ENCODE measurements at places on chromosomes 16 and 17.

- H3K4me1 ChIP-seq, result peaks cover 40% of the 10 kb centered on the region
- H3K27me3 ChIP-seq, result no peaks in the 10 kb centered on the region
- H3K4me3 ChIP-seq, result peak overlapping the region; percentile 81
- peak; percentile 24 for DNase-seq
- H3K27ac ChIP-seq, result no peak overlapping the region
These were observed 2.1 kb downstream of the PRKCA start for GRCh38 chr17:66304304-66305174.

GRCh38 chr17:1095090-1095852 lies 84.5 kb downstream of the ABR start:
- H3K4me1 ChIP-seq, result no peaks in the 10 kb centered on the region
- H3K4me3 ChIP-seq, result no peak overlapping the region
- H3K27me3 ChIP-seq, result no peaks in the 10 kb centered on the region
- H3K27ac ChIP-seq, result no peak overlapping the region
- no peak for DNase-seq
- no peaks in the 10 kb centered on the region for H3K36me3 ChIP-seq

DNA sequence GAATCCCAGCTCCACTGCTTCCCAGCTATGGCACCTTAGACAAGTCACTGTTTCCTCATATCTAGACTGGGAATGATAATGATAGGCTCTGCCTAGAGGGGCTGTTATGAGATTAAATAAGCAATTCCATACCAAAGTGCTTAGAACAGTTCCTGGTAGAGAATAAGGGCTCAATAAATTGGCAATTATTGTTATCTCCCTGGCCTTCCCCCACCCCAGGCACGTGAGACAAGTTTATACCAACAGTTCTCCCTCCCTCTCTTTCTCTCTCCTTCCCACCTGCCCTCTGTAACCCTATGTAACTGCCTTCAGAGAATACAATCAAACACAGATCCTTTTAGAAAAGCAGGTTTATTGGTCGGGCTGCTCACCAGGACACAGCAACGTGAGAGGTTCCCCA lies 13.9 kb upstream of the STAT3 start:
- DNase-seq, result no peak
- H3K27ac ChIP-seq, result peak overlapping the region; percentile 77
- H3K4me3 ChIP-seq, result no peak overlapping the region
- peaks cover 55% of the 10 kb centered on the region for H3K4me1 ChIP-seq

GRCh38 chr16:72083778-72084404 lies 9.5 kb downstream of the TXNL4B start:
- H3K4me3 ChIP-seq, result no peak overlapping the region
- no peak for DNase-seq
- no peaks in the 10 kb centered on the region for H3K27me3 ChIP-seq
- no peaks in the 10 kb centered on the region for H3K4me1 ChIP-seq
- H3K36me3 ChIP-seq, result peaks cover 27% of the 10 kb centered on the region

DNA sequence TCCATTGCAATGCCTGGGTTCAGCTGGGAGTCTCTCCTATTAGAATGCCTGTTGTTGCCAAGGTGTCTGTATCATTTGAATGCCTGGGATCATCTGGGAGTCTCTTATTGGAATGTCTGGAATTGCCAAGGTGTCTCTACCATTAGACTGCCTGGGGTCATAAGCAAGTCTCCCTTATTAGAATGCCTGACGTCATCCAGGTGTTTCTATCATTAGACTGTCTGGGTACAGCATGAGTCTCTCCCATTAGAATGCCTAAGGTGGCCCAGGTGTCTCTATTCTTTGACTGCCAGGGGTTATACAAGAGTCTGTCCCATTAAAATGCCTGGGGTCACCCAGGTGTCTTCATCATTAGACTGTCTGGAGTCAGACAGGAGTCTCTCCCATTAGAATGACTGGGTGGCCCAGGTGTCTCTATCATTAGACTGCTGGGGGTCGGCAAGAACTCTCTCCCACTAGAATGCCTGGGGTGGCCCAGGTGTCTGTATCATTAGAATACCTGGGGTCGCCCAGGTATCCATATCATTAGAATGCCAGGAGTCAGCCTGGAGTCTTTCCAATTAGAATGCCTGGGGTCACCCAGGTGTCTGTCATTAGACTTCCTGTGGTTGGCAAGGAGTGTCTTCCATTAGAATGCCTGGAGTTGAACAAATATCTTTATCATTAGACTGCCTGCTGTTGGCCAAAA lies 2274.0 kb downstream of the TP53TG3F start:
- no peak for DNase-seq
- H3K4me1 ChIP-seq, result no peaks in the 10 kb centered on the region
- no peak overlapping the region for H3K4me3 ChIP-seq

- no peak overlapping the region for H3K4me3 ChIP-seq
- H3K36me3 ChIP-seq, result no peaks in the 10 kb centered on the region
- H3K27ac ChIP-seq, result no peak overlapping the region
- no peaks in the 10 kb centered on the region for H3K4me1 ChIP-seq
These were observed 30.3 kb downstream of the MMD start for GRCh38 chr17:55391244-55391757.

DNA sequence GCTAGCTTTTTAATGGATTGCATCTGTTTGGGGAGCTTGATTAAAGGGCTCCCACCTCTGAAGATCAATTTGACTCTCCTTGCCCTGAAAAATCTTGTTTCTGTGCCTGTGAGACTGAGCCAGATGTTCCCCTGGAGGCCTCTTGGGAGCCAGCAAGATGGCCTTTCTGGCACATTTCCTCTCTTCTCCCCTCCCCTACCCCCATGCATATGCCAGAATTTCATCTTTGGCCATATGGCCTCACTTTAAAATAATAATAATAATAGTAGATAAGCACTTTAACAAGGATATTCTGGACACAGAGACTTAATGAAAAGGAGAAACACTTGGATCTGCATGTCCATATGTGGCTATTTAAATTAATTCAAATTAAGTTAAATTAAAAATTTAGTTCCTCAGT lies 144.1 kb upstream of the CES5A start:
- no peaks in the 10 kb centered on the region for H3K36me3 ChIP-seq
- no peak overlapping the region for H3K27ac ChIP-seq
- no peak for DNase-seq

GRCh38 chr17:57135789-57136291 lies 50.8 kb downstream of the AKAP1 start:
- no peaks in the 10 kb centered on the region for H3K27me3 ChIP-seq
- no peak for DNase-seq
- no peak overlapping the region for H3K4me3 ChIP-seq

GRCh38 chr17:29133121-29133713 lies 47.0 kb downstream of the MYO18A start:
- H3K36me3 ChIP-seq, result no peaks in the 10 kb centered on the region
- no peaks in the 10 kb centered on the region for H3K27me3 ChIP-seq
- H3K4me1 ChIP-seq, result peaks cover 52% of the 10 kb centered on the region
- peak overlapping the region; percentile 97 for H3K27ac ChIP-seq
- H3K4me3 ChIP-seq, result 0 out of 2 replicates have a peak overlapping the region, but pooled peaks have one; percentile 10

DNA sequence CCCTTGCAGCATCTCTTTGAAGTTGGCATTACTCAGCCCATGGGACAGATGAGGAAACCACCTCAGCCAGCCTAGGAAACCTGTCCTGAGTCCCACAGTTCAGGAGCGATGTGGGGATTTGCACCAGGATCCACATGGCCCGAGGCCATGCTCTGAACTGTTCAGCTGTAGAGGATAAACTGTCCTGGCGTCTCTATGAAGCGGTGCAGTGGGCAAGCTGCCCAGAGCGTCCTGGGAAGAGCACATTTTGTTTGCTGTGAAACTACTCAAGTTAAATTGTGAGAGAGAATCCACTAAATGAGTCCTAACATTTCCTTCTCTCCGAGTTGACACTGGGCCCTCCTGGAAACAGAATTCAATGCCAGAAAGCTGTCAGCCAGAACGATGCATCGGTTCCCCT lies 276.6 kb upstream of the TNRC6C start:
- no peaks in the 10 kb centered on the region for H3K36me3 ChIP-seq
- H3K27me3 ChIP-seq, result peaks cover 41% of the 10 kb centered on the region
- DNase-seq, result peak; percentile 13
- no peak overlapping the region for H3K27ac ChIP-seq

DNA sequence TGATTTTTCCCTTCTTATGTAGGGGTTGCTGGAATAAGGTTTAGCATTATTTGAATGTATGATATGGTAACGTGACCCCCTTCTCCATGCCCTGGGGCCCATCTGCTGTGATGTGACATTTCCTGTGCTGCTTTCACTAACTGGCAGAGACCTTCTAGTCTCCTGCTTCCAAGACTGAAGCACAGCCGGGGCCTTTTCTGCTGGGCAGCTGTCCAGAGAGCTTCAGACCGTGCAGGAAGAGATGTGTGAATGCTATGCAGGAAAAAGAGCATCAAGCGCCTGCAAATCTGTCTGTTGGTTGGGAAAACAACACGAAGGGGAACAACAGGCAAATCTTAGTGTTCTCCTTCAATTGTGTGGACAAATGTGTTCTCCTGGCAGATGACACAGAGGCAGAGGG lies 128.5 kb downstream of the SPACA3 start:
- H3K36me3 ChIP-seq, result no peaks in the 10 kb centered on the region
- H3K4me3 ChIP-seq, result no peak overlapping the region
- no peak for DNase-seq
- H3K27ac ChIP-seq, result no peak overlapping the region
- no peaks in the 10 kb centered on the region for H3K4me1 ChIP-seq
- H3K27me3 ChIP-seq, result peaks cover 21% of the 10 kb centered on the region

DNA sequence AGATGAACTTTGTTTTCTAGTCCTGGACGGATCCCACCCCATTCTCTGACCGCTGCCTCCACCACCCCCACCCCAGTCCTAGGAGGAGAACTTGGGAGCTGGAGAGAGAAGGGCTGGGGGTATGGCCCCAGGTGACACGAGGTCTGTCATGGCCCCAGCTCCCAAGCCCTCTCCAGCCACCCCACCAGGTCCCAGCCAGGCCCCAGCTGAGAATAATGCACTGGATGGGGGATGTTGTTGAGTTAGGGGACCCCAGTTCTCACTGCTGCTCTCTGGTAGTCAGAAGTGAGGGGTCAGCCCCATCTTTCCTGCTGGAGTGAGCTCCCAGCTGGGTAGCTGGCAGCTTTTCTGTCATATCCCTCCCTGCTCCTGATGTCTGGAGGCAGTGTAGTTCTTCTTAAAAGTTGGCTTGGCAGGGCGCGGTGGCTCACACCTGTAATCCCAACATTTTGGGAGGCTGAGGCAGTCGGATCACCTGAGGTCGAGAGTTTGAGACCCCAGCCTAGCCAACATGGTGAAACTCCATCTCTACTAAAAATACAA lies 4.6 kb upstream of the COL1A1 start:
- H3K27ac ChIP-seq, result peak overlapping the region; percentile 100
- peak; percentile 11 for DNase-seq
- peak overlapping the region; percentile 58 for H3K4me3 ChIP-seq
- no peaks in the 10 kb centered on the region for H3K27me3 ChIP-seq
- H3K36me3 ChIP-seq, result peaks cover 3% of the 10 kb centered on the region
- H3K4me1 ChIP-seq, result peaks cover 85% of the 10 kb centered on the region

DNA sequence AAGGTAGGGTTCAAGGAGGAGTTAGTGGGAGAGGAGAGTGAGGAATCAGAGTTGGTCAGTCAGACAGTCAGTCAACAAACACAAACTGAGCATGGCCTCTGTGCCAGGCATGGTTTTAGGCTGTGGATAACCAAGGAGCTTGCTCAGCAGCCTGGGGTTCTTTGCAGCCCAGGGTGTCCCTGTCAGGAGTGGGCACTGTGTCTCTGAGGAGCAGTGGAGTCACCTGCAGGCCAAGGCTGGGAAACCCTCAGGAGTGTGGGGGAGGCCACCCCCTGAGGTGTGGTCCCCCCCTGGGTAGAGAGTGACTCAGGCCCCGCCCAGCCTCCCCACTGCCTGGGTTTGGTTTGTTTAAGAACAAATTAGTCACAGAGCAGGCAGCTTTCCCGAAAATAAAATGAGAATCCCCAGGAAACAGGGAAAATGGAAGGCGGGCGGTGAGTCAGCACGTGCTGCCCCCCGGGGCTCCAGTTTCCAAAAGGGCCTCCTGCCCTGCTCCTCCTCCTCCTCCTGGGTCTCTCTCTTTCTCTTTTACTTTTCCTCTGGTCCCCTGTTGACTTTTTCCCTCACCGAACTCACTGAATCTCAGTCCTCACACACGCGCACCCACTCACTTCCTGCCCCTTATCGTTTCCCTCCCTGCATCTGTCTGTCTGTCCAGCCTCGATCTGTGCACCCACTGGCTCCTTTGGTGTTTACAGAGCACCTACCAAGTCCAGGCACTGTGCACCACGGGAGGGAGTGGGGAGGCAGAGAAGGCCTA lies 44.3 kb downstream of the SOCS3 start:
- H3K27ac ChIP-seq, result peak overlapping the region; percentile 76
- H3K27me3 ChIP-seq, result no peaks in the 10 kb centered on the region
- H3K4me3 ChIP-seq, result peak overlapping the region; percentile 36

- no peak overlapping the region for H3K4me3 ChIP-seq
- no peaks in the 10 kb centered on the region for H3K36me3 ChIP-seq
- no peak overlapping the region for H3K27ac ChIP-seq
- DNase-seq, result no peak
These were observed 77.1 kb downstream of the STX8 start for GRCh38 chr17:9498490-9498889.

DNA sequence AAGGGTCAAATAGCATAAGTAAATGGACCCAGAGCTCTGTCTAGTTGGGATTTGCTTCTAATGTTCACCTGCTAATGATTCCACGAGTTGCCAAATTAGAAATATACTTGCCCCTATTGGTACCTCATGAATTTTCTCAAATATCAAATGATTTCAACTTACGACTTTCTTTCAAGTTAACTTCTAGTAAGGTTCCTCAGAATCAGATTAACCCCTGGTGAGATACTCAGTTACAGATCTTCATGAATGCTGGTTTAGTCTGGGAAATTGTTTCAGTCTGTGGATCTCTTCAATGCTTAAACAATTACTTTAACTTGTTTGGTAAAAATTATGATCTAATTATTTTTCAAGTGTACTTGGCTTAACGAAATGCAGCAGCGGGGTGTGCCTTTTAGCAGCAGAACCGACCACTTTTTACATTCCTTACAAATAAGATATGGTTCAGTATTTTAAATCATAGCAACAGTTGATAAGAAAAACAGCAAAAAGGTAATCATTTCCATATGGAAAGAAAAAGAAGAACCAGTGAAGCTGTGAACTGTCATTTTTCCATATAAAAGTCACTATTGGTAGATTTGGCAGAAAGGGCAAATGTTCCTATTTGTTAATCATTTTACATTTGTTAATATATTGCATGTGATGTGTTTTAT lies 34.5 kb downstream of the TUBD1 start:
- peak; percentile 27 for DNase-seq
- H3K36me3 ChIP-seq, result no peaks in the 10 kb centered on the region
- H3K4me1 ChIP-seq, result peaks cover 17% of the 10 kb centered on the region

DNA sequence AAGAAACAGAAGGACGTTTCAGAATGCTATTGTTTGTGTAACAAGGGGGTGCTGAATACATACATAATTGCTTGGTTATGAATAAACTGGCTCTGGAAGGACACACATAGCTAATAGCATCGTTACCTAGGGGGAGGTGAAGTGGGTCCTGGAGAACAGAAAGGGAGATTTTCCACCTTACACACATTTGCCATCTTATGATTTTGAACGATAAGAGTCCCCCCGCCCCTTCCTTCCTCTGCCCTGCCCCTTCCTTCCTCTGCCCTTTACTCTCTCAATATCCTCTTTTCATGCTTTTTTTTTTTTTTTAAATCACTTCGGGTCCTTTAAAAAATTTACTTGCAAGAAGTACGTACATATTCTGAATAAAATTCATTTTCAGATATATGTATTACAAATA lies 902 bp upstream of the DHRS7B start:
- H3K27me3 ChIP-seq, result no peaks in the 10 kb centered on the region
- no peak overlapping the region for H3K27ac ChIP-seq
- peaks cover 3% of the 10 kb centered on the region for H3K4me1 ChIP-seq
- peak overlapping the region; percentile 94 for H3K4me3 ChIP-seq
- no peaks in the 10 kb centered on the region for H3K36me3 ChIP-seq
- no peak for DNase-seq
